Activated CD4-positive, alpha-beta T cell treated with anti-CD3 and anti-CD28 coated beads for 36 hours (primary cell): ENCODE measurements at places on chromosomes 11 and 22. TPM values are rescaled to one million over a fixed set of nuclear protein-coding genes. Genes with fewer than 3 reads are reported as not detected.
A peak's percentile ranks its signal among the peaks of the same experiment; 100 is the strongest.

Gene SAA2
- not detected for total RNA-seq

Gene MYOD1
- total RNA-seq, result not detected

Gene OR5A1
- total RNA-seq, result not detected

Gene SVIP
- 69.9 TPM for total RNA-seq

Gene LRP4
- 0.02 TPM for total RNA-seq

Gene IRAG1
- not detected for total RNA-seq

Gene TMEM86A
- total RNA-seq, result 0.09 TPM

Gene WNT11
- total RNA-seq, result not detected

Gene TSSK2
- total RNA-seq, result not detected

Gene GUCY1A2
- total RNA-seq, result not detected

Gene CCND1
- 0.50 TPM for total RNA-seq

Gene MAP6
- total RNA-seq, result not detected

GRCh38 chr11:35021589-35021988, 105.2 kb downstream of the PDHX start:
- H3K27ac ChIP-seq, result no peak overlapping the region
- peaks cover 17% of the 10 kb centered on the region for H3K36me3 ChIP-seq
- no peaks in the 10 kb centered on the region for H3K4me1 ChIP-seq
- no peak overlapping the region for H3K4me3 ChIP-seq
- no peak for DNase-seq

DNA sequence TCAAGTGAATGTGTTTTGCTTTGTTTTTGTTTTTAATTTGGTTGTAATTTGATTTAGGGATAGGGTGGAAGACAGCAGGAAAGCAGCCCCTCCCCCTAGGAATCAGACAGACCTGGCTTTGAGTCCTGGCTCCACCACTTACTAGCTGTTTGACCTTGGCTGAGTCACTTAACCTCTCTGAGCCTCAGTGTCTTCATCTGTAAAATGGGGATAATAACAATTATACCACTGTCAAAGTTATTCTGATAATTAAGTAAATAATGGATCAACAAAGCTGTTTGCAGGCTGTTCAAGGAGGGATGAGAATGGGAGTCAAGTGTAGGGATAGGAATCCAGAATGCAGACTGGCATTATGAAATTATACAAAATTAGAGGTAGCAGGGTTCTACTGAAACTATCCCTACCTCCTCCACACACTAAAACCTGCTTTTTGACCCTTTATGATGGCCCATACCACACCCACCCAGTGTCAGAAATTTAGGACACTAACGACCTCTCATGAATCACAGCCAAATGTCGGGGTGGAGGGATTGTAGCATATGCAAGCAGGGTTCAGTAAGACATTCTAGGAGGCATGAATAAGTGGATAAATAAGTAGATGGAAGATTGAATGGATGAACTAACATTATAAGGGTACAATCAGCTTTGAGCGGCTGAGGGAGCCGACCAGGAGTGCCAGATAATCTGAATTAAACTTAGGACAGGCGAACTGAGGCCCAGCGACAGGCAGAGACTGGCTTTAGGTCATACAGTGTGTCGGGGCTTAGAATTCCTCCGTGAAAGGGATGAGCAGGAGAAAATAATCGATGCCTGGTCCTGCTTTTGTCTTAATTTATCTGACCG, 974 bp downstream of the ANAPC15 start:
- H3K27ac ChIP-seq, result peak overlapping the region; percentile 98
- no peak for DNase-seq
- peaks cover 4% of the 10 kb centered on the region for H3K36me3 ChIP-seq
- H3K4me3 ChIP-seq, result peak overlapping the region; percentile 92

DNA sequence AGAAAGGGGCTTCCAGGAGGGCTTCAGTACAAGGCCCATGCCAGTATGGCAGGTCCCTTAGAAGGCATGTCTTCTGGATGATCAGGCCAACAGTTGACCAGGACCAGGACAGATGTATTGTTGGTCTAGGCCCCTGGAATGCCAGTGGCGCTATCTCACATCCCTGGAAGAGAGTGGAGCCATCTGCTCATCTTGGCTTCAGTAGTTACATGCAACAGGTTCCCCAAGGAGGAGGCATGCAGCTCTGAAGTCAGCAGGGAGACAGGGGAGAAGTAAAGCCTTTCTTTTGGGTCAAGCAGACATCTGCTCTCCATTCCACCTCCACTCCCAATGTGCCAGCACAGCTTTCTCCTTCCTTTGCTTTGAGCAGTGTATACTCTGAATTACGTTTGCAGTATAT, 244.1 kb downstream of the KIRREL3 start:
- H3K27ac ChIP-seq, result no peak overlapping the region
- no peaks in the 10 kb centered on the region for H3K36me3 ChIP-seq
- DNase-seq, result no peak
- no peaks in the 10 kb centered on the region for H3K4me1 ChIP-seq

- no peak overlapping the region for H3K27ac ChIP-seq
- no peaks in the 10 kb centered on the region for H3K36me3 ChIP-seq
Observed at GRCh38 chr11:63491636-63492372, 837 bp upstream of the PLAAT5 start.

DNA sequence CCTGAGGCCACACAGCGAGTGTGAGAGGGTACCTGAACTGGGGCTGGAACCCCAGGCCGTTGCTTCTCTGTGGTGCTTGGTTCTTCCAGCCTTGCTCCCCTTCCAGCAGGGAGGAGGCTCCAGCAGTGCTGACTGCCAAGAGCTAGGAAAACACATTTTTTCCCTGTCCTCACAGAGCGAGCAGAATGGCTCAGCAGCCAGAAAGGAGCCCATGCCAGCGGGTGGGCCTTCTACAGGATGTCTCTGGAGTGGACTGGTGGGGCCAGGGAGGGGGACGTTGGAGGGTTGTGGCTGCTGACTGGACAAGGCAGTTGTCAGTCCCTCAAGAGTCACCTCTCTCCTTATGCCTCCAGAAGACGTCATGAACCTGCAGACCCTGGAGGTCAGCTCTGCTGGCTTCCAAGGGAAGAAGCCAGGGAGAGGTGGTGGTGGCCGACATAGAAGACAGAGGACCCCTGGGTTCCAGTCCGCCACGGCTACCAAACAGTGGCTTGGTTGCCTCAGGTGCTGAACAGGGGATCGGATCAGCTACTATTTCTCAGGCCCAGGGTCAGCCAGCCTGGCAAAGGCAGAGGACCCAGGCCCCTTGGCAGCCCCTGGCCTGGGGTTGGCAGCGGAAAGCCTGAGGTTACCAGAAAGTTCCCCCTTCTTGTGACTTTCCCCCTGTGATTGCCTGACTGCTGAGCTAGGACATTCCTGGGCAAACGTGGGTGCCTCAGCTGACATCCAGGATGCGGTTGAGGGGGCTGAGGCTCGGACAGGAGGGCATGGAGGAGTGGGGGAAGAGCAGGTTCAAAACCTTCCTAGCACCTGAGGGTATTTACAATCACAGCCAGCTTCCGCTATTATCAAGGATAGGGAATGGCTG, 3.7 kb downstream of the MAFF start:
- no peaks in the 10 kb centered on the region for H3K36me3 ChIP-seq
- H3K27ac ChIP-seq, result no peak overlapping the region
- no peaks in the 10 kb centered on the region for H3K27me3 ChIP-seq
- no peak for DNase-seq
- no peak overlapping the region for H3K4me3 ChIP-seq
- H3K4me1 ChIP-seq, result peaks cover 40% of the 10 kb centered on the region

- H3K27ac ChIP-seq, result no peak overlapping the region
- no peak overlapping the region for H3K4me3 ChIP-seq
- no peaks in the 10 kb centered on the region for H3K36me3 ChIP-seq
Observed at GRCh38 chr11:42422090-42422489, 889.7 kb upstream of the API5 start.

- peaks cover 52% of the 10 kb centered on the region for H3K4me1 ChIP-seq
- H3K27ac ChIP-seq, result peak overlapping the region; percentile 63
- no peak for DNase-seq
- H3K36me3 ChIP-seq, result peaks cover 52% of the 10 kb centered on the region
Observed at GRCh38 chr11:90216611-90217010, 6.2 kb downstream of the CHORDC1 start.

GRCh38 chr11:62665599-62666258, 617 bp downstream of the CSKMT start:
- H3K4me1 ChIP-seq, result peaks cover 42% of the 10 kb centered on the region
- no peaks in the 10 kb centered on the region for H3K27me3 ChIP-seq
- peaks cover 56% of the 10 kb centered on the region for H3K36me3 ChIP-seq
- DNase-seq, result peak; percentile 71

GRCh38 chr11:88950975-88951374, 114.8 kb downstream of the GRM5 start:
- no peak for DNase-seq
- H3K4me3 ChIP-seq, result no peak overlapping the region
- H3K27ac ChIP-seq, result no peak overlapping the region
- no peaks in the 10 kb centered on the region for H3K36me3 ChIP-seq

DNA sequence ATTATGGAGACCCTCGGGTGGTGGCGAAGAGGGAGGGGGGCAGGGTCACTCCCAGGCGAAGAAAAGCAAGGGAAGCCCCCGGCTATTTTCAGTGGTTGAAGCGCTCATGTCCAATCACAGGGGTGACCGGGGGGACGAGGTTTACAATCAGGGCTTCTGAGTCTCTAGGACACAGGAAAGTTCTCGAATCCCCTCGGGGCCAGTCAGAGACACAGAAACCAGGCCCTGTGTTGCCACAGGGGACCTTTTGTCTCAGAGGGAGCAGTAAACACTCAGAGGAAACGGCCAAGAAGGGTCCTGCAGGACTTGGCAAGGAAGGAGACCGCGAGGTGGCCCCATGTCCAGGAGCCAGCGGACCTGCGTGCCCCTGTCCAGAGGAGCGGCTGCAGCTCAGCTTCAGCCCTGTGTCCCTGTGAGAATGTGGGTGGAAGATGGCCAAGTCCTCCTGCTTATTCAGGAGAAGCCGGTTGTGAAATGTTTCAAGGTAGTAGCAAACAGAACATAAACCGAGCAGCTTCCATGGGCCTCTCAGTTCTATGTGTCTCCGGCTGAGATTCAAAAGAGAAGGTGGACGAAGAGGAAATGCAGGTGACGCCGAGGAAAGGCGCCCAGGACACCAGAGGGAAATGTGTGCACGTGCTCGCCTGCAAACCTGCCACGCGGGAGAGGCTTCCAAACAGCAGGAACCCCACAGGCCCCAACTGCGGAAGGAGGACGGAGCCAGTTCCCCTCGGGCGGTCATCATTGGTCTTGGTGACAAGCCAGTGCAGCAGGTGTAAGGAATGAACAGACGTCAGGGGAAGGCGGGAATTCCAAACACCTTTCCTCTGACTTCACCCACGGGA, 357.6 kb downstream of the BRD1 start:
- H3K36me3 ChIP-seq, result peaks cover 7% of the 10 kb centered on the region
- DNase-seq, result no peak
- H3K4me1 ChIP-seq, result no peaks in the 10 kb centered on the region
- H3K27ac ChIP-seq, result no peak overlapping the region
- no peaks in the 10 kb centered on the region for H3K27me3 ChIP-seq
- no peak overlapping the region for H3K4me3 ChIP-seq

GRCh38 chr11:129428557-129428956, 52.9 kb downstream of the BARX2 start:
- H3K27ac ChIP-seq, result no peak overlapping the region
- DNase-seq, result no peak
- no peak overlapping the region for H3K4me3 ChIP-seq
- no peaks in the 10 kb centered on the region for H3K36me3 ChIP-seq
- no peaks in the 10 kb centered on the region for H3K4me1 ChIP-seq

DNA sequence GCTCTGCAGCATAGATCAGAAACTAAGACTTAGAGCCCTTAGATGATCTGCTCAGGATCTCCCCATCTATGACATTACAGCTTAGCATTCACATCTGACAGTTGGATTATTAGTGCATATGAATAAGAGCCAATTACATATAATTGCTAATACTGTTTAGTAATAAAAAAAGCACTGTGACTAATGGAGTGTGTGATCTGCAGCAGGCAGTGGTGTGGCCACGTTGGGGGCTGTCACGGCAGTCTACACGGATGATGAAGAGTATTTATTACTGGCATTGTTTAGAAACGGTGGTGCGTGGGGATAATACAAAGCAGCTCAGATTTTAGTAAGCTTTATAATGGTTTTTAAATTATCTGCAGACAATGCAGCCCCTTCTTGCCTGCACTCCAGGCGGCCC, 93.5 kb upstream of the TIMP3 start:
- no peak overlapping the region for H3K4me3 ChIP-seq
- H3K27ac ChIP-seq, result no peak overlapping the region
- no peaks in the 10 kb centered on the region for H3K36me3 ChIP-seq
- H3K4me1 ChIP-seq, result no peaks in the 10 kb centered on the region

- peaks cover 37% of the 10 kb centered on the region for H3K27me3 ChIP-seq
- DNase-seq, result no peak
- H3K4me3 ChIP-seq, result no peak overlapping the region
- no peak overlapping the region for H3K27ac ChIP-seq
- no peaks in the 10 kb centered on the region for H3K36me3 ChIP-seq
Observed at GRCh38 chr22:48908547-48908946, 919.1 kb downstream of the BRD1 start.

DNA sequence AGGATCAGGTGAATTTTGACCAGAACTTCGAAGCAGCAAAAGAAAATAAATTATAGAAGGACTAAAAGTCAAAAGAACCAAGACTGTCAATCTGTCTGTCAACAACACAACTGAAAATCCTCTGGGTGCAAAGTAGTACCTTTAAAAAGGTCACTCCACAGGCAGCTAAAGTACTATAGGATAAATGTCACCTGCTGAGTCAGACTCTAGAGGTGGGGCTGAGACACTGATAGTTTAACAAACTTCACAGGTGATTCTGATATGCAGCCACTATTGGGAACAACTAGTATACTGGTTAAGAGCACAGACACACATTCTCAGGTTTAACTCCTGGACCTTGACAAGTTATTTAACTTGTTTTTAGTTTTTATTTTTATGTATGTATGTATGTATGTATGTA, 107.3 kb downstream of the FCHSD2 start:
- DNase-seq, result peak; percentile 22
- H3K27me3 ChIP-seq, result no peaks in the 10 kb centered on the region
- peaks cover 30% of the 10 kb centered on the region for H3K4me1 ChIP-seq
- H3K4me3 ChIP-seq, result no peak overlapping the region
- peak overlapping the region; percentile 72 for H3K27ac ChIP-seq

- H3K27me3 ChIP-seq, result no peaks in the 10 kb centered on the region
- peaks cover 32% of the 10 kb centered on the region for H3K4me1 ChIP-seq
- peaks cover 42% of the 10 kb centered on the region for H3K36me3 ChIP-seq
Observed at GRCh38 chr22:45157907-45158306, 5.8 kb upstream of the NUP50 start.

GRCh38 chr11:24755260-24755839, 258.5 kb downstream of the LUZP2 start:
- no peaks in the 10 kb centered on the region for H3K4me1 ChIP-seq
- DNase-seq, result no peak

DNA sequence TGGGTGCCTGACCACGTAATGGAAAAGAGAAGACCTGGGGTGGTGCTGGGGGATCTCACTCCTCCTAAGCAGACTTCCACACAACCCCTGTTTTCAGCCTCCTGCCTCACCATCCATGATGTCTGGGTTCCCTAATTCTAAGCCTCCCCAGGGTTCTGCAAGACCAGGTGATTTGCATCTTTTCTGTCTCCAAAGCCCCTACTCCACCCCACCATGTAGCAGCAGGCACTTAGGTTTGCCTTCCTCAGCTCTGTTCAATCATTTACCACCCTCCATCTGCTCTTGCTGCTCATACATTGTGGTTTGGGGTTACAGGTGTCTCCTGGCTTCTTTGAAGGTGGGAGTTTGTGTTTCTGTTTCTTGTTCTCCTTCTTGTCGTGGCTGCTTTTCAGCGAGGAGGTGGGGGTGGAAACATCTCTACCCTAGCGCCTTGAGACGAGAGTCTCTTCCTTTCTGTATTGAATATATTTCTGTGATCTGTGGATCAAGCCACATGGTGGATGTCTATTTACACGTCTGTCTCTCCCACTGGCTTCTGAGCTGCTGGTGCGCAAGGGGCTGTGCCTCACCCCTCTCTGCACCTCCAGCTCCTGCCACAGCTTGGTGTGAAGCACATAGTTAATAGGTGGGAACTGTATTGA, 6.6 kb upstream of the SSTR3 start:
- no peaks in the 10 kb centered on the region for H3K27me3 ChIP-seq
- peak; percentile 83 for DNase-seq
- H3K36me3 ChIP-seq, result peaks cover 73% of the 10 kb centered on the region
- peak overlapping the region; percentile 94 for H3K27ac ChIP-seq
- peaks cover 79% of the 10 kb centered on the region for H3K4me1 ChIP-seq
